A549 treated with DMSO at 1 μM for 4 hours (cell line): ENCODE measurements at places on chromosomes 7 and 10. TPM values are rescaled to one million over a fixed set of nuclear protein-coding genes. Genes with fewer than 3 reads are reported as not detected.

The TMEM184A gene
- 6.7 to 15.3 TPM (median 13.2 TPM) in 5 replicates for total RNA-seq

The CUEDC2 gene
- 61.4 to 65.1 TPM (median 63.5 TPM) in 5 replicates for total RNA-seq

The ITGB8 gene
- total RNA-seq = 0.70 to 1.2 TPM (median 1.1 TPM) in 5 replicates

The CTAGE8 gene
- not detected in 5 replicates for total RNA-seq

The CCDC146 gene
- total RNA-seq = 0.37 to 0.72 TPM (median 0.47 TPM) in 5 replicates

The TRIM50 gene
- not detected in 5 replicates for total RNA-seq

The CC2D2B gene
- 0.15 to 0.34 TPM (median 0.22 TPM) in 3 of 5 replicates, not detected in the others for total RNA-seq

The OR2A5 gene
- total RNA-seq = not detected in 5 replicates

The GALNT17 gene
- total RNA-seq = not detected in 5 replicates

The GSAP gene
- total RNA-seq = 1.8 to 3.7 TPM (median 2.8 TPM) in 5 replicates

The SLC25A13 gene
- total RNA-seq = 33.2 to 38.2 TPM (median 37.1 TPM) in 5 replicates

The TMEM270 gene
- total RNA-seq = 0.19 to 0.23 TPM in 2 of 5 replicates, not detected in the others

The CTBP2 gene
- total RNA-seq = 102 to 116 TPM (median 113 TPM) in 5 replicates

The OLAH gene
- total RNA-seq = not detected in 5 replicates

The CDC14C gene
- not detected in 5 replicates for total RNA-seq

The UNCX gene
- total RNA-seq = 0.07 to 0.08 TPM in 2 of 5 replicates, not detected in the others

The CRTAC1 gene
- 0.87 to 1.8 TPM (median 1.4 TPM) in 5 replicates for total RNA-seq

The SPAG6 gene
- total RNA-seq = not detected in 5 replicates

The ASB10 gene
- total RNA-seq = not detected in 5 replicates

The CTNNA3 gene
- total RNA-seq = not detected in 5 replicates

The C10orf95 gene
- 0.09 to 0.26 TPM (median 0.16 TPM) in 5 replicates for total RNA-seq

The AKR1D1 gene
- total RNA-seq = not detected in 5 replicates

The GDF10 gene
- total RNA-seq = 0.06 to 0.15 TPM (median 0.12 TPM) in 5 replicates

The ACSL5 gene
- 0.13 to 0.27 TPM (median 0.21 TPM) in 5 replicates for total RNA-seq

The C10orf62 gene
- not detected in 5 replicates for total RNA-seq

The CABCOCO1 gene
- total RNA-seq = 0.11 to 0.33 TPM (median 0.23 TPM) in 4 of 5 replicates, not detected in the other

The PNLIPRP3 gene
- total RNA-seq = 0.03 TPM in 1 of 5 replicates, not detected in the others

The PGAM2 gene
- 0.11 TPM in 1 of 5 replicates, not detected in the others for total RNA-seq

The PPP1R9A gene
- total RNA-seq = 3.0 to 5.8 TPM (median 5.6 TPM) in 5 replicates

The PKD2L1 gene
- 0.06 to 0.16 TPM (median 0.08 TPM) in 5 replicates for total RNA-seq

The SPDYE5 gene
- total RNA-seq = not detected in 5 replicates

The CALML5 gene
- total RNA-seq = not detected in 5 replicates

The PLEKHA1 gene
- 17.7 to 28.1 TPM (median 23.5 TPM) in 5 replicates for total RNA-seq

The GLI3 gene
- 0.19 to 0.40 TPM (median 0.31 TPM) in 5 replicates for total RNA-seq

The HPS1 gene
- 28.2 to 35.6 TPM (median 34.6 TPM) in 5 replicates for total RNA-seq

The SLC25A40 gene
- 5.1 to 10.5 TPM (median 8.4 TPM) in 5 replicates for total RNA-seq

The SPDYE2 gene
- total RNA-seq = 0.05 TPM in 1 of 5 replicates, not detected in the others

The INA gene
- total RNA-seq = 19.4 to 32.1 TPM (median 28.1 TPM) in 5 replicates

The TPK1 gene
- total RNA-seq = 1.3 to 3.3 TPM (median 2.5 TPM) in 5 replicates

The SNX10 gene
- 2.8 to 5.4 TPM (median 4.2 TPM) in 5 replicates for total RNA-seq

The CRPPA gene
- total RNA-seq = 0.34 to 0.97 TPM (median 0.79 TPM) in 5 replicates
